Posterior cingulate gyrus (tissue), 11 donors: ENCODE measurements at places on chromosomes 2 and 18.

- DNase-seq = no peak
These were observed 617.0 kb upstream of the CDH2 start for GRCh38 chr18:28793901-28794300.

- DNase-seq = no peak
These were observed 1.1 kb upstream of the HOXD9 start for GRCh38 chr2:176121190-176122051.

DNA sequence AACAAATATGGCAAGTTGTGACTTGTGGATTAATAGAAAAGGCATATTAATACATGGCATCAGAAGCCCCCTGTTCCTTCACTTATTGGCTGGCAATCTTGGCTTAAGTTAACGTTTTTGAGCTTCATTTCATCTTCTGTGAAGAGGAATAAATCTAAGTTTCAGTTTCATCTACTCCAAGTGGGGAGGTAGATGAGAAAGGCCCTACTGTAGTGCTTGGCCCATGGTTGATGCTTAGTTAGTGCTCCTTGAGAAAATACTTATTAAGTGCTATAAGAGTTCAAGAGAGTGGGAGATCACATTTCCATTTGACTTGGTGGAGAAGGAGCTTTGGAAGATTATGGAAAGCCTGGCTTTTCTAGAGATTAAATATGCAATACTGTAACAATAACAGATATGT is 244.3 kb downstream of the BABAM2 start:
- no peak for DNase-seq

GRCh38 chr2:60992985-60993392 is 24.5 kb upstream of the PEX13 start:
- no peak for DNase-seq

- DNase-seq = no peak
These were observed 7.1 kb downstream of the WDR54 start for GRCh38 chr2:74428675-74429074.

GRCh38 chr18:45197526-45197970 is 417.7 kb upstream of the SLC14A2 start:
- no peak for DNase-seq

- DNase-seq = no peak
These were observed 113.3 kb downstream of the GALNT1 start for GRCh38 chr18:35694808-35695207.

DNA sequence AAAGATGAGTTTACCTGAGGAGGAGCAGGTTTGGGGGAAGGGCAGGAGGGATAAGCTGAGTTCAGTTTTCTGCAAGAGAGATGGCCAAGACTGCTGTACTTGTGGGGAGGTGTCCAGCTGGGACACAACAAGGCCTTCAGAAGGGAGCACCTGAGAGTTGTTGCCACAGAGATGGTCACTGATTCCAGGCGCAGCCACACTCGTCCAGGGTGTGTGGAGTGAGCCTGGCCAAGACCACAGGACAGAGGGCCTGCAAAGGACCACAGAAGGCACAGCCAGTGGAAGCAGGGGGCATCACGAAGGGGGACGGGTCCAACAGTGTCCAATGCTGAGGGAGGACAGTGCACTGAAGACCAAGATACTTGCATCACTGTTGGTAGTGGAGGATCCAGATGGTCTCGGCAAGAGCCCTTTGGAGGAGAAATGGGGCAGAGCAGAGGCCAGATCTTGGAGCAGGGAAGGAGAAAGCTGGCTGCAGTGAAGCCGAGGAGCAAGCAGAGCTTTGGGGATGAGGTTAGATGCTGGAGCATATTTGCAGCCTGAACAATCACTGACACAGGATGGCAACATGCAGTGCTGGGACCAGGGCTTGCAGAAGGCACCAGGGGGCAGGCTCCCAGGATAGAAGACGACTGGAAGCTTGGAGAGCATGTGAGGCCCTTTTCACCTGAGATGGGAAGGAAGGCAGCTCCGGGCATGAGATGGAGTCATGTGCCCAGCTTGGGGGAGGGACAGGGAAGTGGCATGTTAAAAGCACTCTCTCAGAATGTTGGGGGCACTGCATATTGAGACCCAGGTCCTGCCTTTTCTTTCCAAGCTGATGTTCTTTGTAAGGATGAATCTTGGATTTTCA is 214.0 kb downstream of the CYP26B1 start:
- DNase-seq = no peak

DNA sequence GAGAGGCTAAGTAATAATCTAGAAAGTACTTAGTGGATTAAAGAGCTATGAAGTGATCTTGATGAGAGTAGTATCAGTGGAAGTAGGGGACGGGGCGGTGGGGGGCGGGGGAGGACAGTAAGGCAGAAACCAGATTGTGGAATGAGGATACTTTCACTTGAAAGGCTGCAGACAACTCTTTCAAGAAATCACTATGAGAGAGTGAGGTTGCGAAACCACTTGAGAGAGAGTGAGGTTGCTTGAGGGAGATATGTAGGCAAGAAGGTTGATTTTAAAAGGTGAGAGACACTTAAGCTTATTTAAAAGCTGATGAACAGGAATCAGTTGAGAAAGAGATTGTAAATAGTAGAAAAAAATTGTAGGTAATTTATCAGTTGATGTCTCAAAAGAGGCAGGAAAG is 3.8 kb downstream of the ZNF397 start:
- no peak for DNase-seq

- DNase-seq = no peak
These were observed 127.9 kb downstream of the ANKRD44 start for GRCh38 chr2:197182668-197183067.

GRCh38 chr2:37262522-37262921 is 31.1 kb downstream of the NDUFAF7 start:
- DNase-seq = no peak

GRCh38 chr2:221833966-221834365 is 261.9 kb upstream of the EPHA4 start:
- no peak for DNase-seq

DNA sequence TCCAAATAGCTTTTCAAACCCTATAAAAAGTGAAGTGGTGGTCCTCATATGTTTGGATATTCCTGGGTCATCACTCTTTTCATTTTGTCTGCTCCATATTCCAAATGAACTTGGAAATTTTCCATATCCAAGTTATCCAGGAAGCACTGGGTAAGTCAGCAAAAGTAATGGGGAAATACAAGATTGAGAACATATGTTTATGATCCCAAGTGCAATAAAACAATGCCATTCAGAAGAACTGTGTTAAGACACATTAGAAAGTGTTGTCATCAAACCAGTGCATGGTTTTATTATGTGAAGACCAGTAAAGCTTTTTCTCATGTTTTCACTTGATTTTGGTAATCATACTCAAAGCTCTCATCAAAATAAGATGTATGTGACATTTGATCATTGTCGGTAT is 363.4 kb downstream of the RPRM start:
- DNase-seq = no peak

GRCh38 chr2:232026910-232027309 is 65.4 kb downstream of the DIS3L2 start:
- DNase-seq = no peak

GRCh38 chr2:105858868-105859693 is 114.4 kb downstream of the NCK2 start:
- no peak for DNase-seq

GRCh38 chr2:190664240-190664639 is 15.4 kb downstream of the NAB1 start:
- DNase-seq = no peak
